Sigmoid colon (tissue), 7 donors: ENCODE measurements at places on chromosomes 2 and 18. TPM values are rescaled to one million over a fixed set of nuclear protein-coding genes. Genes with fewer than 3 reads are reported as not detected.

DNA sequence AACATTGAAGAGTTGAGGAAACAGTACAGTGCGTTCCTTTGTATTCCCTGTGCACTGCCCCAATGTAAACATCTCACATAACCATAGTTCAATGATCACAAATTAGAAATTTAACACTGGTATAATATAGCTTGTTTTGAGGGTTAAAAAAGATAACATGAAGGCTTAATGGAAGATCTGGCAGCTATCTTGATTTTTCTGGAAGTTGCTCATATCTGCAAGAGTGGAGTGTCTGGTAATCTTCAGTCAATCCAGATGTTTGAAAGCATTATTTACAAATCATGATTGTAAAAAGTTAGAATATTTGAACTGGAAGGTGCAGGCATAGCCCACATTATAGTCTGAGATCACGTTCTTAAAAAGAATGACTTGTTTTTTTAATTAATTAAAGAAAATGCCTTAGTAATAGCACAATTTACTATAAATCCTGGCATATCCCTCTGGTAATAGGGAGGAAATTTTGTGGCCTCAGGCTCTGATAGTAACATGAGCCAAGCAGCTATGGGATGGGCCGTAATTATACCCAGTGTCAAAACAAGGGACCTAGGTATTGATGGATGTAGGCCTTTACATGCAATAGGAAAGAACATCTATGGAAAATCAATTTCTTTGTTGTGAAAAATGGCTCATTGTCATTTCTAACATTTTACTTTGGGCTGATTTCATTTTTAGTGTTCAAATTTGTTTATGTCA lies 418.0 kb downstream of the THSD7B start:
- no peak for DNase-seq

The BOK gene
- total RNA-seq = 81.7 TPM

DNA sequence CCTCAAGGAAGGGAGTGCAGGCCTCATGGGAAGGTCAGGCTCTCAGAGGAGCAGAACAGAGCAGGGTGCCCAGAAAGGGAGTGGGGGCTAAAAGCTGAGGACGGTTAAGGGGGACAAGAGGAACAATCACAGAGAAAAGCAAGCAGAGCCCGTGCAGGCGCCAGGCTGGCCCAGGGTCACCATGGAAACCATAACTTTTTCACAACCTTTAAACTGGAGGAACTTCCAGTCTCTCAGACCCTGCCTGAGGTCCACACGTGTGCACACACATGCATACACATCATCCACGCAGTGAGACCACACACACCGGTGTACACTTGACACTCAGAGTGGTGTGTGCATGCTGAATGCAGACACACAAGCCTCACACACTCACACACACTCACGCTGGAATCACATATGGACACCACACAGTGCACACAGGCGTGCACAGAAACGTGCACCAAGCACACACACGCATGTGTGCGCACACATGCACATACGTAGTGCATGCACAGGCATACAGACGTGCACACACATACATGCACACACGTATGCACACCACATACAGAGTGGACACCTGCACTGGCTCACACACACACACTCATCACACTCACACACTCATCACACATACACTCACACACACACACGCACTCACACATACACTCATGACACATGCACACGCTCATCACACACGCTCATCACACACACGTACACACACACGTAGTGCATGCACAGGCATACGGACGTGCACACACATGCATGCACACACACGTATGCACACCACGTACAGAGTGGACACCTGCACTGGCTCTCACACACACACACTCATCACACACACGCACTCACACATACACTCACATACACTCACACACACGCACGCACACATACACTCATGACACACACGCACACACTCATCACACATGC lies 37.2 kb upstream of the SNED1 start:
- DNase-seq = peak; percentile 42

The NT5DC4 gene
- total RNA-seq = not detected

DNA sequence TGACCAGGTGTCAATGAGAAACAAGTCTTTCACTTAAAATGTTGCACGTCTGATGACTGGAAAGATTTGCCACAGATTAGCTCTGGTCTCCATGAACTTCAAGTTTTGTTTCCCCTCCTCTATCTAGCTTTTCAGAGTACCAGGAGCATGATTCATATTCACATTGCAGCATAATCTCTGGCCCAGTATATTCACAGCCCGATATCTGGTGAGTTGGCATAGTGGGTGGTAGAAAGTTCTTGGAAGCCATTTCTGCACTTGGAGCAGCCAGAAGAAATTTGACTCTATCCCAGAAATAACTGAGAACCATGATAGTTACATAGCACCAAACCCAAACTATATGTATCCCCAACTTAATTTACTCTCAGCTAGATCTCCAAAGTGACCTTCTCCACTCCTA lies 503.9 kb downstream of the PID1 start:
- DNase-seq = no peak

DNA sequence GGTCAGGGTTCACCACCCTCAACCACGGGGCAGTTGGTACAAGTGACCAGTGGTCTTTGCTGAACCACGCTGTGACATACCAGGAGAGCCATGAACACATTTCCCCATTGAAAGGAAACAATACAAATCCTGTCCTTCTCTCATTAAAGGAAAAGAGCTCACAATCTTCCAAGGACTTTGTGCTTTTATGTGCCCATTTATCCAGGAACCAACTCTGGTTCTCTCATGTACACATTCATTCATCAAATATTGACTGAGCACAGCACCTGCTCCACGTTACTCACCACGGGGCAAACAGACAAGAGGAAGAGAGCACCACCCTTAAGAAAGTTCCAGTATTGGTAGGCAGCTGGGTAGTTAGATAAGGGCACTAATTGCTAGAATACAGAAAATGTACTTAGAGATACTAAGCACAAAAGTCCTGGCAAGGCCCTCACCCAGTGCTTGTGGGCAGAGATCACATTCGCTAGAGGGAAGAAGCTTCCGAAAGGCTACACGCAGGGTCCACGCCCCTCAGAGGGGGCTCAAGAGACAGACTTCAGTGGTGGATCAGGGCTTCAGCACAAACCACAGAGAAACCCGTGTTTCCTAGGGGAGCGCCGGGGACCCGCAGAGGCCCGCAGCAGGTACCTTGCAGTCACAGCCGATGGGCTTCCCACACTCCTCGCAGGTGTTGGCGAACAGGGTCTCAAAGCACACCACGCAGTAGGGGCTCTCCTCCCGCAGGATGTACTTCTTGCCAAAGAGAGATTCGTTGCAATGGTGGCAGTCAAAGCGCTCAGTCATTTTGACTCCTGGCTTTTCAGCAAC lies 12.9 kb downstream of the FHL2 start:
- DNase-seq = no peak

DNA sequence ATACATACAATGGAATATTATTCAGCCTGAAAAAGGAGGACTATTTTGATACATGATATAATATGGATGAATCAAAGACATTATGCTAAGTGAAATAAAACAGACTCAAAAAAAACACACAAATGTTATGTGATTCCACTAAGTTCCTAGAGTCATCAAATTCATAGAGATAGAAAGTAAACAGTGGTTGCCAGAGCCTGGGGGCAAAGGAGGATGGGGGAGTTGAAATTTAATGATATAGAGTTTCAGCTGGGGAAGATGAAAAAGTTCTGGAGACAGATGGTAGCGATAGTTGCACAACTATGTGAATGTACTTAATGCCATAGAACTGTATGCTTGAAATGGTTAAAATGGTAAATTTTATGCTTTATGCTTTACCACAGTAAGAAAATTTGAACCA lies 119.7 kb downstream of the METTL4 start:
- no peak for DNase-seq

The RND3 gene
- 31.3 TPM for total RNA-seq

The DGKD gene
- 11.8 TPM for total RNA-seq

GRCh38 chr2:81283081-81283480 lies 978.5 kb upstream of the LRRTM1 start:
- DNase-seq = no peak

DNA sequence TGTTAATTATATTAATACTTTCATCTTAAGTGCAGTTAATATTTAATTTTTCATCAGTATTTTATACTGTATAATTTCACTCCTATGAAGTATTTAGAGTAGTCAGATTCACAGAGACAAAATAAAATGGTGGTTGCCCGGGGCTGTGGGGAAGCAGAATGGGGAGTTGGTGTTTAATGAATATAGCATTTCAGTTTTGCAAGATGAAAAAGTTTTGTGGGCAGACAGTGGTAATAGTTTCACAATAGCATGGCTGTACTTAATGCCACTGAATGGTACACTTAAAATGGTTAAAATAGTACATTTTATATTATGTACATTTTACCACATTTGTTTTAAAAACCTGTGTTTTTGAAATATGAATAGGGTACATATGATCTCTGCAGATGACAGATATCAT lies 31.2 kb downstream of the CFAP221 start:
- DNase-seq = no peak

The TUBA4B gene
- not detected for total RNA-seq

The UGT1A10 gene
- not detected for total RNA-seq

DNA sequence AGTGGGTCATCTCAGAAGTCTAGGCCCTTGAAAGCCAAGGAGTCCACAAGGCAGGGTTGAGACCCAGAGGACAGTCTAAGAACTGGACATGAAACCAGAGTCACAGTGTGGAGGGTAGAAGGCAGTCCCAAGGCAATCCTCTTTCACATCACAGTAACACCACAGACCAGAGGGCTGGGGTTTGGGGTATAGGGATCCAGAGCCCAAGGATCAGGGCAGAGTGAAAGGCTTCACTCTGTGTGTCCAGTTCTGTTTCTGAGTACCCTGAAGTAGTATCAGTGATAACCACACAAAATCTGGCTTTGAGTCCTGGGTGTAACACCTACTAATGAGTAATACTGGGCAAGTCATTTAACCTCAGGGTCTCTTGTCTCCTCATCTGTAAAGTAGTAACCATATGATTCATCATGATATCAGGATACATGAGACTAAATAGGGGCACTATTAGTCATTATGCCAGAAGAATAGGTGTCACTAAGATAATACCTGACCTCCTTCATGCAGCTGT lies 91.0 kb downstream of the ICA1L start:
- DNase-seq = no peak

The MERTK gene
- total RNA-seq = 31.6 TPM

GRCh38 chr2:219175928-219176817 lies 552 bp downstream of the CNPPD1 start:
- DNase-seq = peak; percentile 83
